CD8-positive, alpha-beta T cell (primary cell): ENCODE measurements at places on chromosomes 12 and 14.

- no peak for DNase-seq
These were observed 231.2 kb downstream of the PDZRN4 start for GRCh38 chr12:41419131-41419893.

- no peak for DNase-seq
These were observed 214.1 kb downstream of the RPAP3 start for GRCh38 chr12:47491516-47492305.

DNA sequence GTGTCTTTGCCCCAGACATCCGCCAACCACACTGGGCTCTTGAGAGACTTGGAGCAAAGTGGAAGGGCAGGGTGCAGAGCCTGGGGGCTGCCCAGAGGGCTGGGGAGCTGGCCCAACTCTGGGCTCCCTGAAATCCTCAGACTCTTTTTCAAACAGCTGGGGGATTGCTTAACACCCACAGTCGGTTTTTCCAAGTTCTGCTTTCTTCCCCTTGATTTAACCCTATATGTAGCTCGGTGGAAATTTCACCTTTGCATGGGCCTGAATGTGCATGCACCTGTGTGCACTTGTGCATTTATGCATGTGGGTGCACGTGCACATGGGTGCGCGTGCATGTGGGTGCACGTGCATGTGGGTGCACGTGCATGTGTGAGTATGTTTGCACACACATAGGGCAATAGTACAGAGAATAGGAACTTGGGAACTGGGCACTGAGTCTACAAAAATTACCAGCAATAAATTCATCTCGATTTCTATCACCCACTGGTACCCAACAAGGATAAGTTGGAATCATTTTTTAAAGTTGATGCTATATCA is 52.3 kb upstream of the RFLNA start:
- no peak for DNase-seq

DNA sequence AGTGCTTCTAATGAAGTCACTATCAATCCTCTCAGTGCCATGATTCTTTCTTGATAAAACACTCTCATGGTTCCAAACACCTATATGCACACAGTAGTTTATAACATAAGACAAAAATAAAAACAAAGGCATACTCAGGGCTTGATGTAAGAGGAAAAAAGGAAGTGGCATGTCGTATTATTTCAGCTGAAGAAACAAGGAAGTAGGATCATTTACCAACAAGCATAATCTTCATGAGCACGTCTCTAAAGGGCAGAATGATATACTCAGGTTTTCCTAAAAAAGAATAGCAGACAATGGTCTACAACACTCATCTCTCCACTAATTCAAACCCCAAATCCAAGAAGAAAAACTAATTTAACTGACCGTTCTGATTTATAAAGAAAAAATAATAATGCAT is 33.9 kb downstream of the NUMB start:
- DNase-seq = no peak

GRCh38 chr12:89932954-89933353 is 224.3 kb upstream of the ATP2B1 start:
- DNase-seq = no peak

GRCh38 chr12:45243963-45244362 is 28.1 kb downstream of the ANO6 start:
- no peak for DNase-seq

GRCh38 chr14:67444395-67444794 is 32.4 kb upstream of the PLEK2 start:
- DNase-seq = no peak

DNA sequence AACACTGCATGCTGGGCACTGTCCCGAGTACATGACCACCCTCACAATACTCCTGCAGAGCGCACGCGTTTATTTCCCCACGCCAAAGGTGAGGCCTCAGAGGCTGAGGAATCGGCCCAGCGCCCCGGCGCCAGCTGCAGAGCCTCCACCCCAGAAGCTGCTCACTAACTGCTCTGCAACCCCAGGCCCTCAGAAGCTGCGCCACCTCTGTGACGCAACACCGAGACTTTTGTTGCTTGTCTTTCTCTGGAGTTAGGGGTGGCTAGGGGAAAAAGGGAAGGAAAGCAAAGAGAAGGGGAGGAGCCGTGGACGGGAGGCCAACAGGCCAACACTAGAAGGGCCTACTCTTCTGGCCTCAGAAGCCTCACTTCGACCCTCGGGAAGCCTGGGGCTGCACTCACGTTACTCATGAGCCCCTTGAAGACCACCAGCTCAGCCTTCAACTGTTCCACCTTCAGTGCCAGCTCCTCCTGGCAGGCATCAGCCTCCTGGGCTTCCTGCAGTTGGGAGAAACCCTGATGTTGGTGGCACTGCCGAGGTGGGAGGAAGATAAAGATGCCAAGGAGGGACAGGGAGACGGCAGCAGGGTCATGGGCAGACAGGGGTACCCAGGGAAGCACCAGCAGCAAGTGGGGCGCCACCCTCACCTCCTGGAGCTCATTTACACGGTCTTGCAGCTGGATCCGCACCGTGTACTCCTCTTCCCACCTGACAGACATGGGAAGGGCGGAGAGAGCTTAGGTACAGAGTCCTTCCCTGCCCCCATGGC is 5.4 kb downstream of the IFFO1 start:
- no peak for DNase-seq

DNA sequence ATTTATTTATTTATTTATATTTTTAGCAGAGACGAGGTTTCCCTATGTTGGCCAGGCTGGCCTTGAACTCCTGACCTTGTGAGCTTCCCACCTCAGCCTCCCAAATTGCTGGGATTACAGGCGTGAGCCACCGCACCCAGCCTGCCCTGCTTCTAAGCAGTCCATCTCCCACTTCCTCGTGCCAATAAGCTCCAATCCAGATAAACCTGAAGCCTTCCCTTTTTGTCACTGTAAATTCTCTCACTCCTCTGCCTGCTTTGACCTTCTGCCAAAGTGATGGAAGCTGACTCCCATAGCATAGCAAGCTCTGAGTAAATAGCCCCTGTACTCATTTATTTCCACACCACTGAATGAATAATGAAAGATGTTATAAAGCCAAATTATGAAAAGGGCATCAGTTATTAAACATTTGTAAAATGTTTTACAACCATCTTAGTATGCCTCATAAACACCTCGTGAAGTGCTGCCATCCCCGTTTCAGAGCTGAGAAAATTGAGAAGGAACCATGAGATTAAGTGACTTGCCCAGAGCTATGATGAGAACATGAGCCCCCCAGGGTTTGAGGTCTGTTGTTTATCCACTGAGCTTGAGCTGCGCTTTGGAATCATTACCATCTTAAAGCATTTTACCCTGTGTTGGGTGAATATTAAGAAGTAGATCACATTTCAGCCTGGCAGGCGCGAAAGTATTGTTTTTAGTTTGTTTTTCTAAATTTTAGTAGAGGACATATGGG is 30.4 kb downstream of the MANSC1 start:
- no peak for DNase-seq

- no peak for DNase-seq
These were observed 436 bp downstream of the ASB2 start for GRCh38 chr14:93975791-93976476.

DNA sequence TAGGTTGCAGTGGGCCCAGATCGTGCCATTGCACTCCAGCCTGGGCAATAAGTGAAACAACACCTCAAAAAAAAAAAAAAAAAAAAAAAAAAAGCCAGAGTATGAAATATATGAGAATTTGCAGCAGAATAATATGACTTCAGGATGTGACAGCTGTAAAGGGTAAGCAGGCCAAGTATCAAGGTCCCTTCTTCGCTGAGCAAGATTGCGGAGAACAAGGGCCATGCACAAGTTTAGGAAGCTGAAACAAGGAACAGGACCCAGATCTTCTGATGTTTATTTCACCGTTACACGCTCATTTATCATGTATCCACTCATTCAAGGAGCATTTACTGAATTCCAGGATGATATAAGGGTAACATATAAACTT is 659 bp upstream of the FOXJ2 start:
- DNase-seq = no peak

DNA sequence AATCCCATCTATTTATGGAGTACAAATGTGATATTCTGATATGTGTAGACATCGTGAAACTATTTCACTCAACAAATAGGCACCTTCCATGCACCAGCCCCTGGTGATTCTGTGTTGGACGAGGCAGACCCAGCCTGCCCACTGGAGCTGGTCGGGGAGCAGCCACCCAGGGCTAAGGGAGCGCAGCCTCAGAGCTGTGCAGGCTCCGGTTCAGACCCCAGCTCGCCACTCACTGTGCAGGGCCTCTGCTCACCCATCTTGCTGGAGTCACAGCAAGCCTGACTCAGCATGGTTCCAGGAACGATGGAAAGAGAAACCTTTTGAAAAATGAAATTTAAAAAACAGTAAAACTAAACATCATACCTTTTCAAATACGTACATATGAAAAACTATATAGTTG is 52.3 kb upstream of the BCL11B start:
- no peak for DNase-seq

GRCh38 chr12:10122689-10123088 is 7.3 kb downstream of the CLEC7A start:
- no peak for DNase-seq

- DNase-seq = no peak
These were observed 6.0 kb downstream of the SDS start for GRCh38 chr12:113397497-113398197.

DNA sequence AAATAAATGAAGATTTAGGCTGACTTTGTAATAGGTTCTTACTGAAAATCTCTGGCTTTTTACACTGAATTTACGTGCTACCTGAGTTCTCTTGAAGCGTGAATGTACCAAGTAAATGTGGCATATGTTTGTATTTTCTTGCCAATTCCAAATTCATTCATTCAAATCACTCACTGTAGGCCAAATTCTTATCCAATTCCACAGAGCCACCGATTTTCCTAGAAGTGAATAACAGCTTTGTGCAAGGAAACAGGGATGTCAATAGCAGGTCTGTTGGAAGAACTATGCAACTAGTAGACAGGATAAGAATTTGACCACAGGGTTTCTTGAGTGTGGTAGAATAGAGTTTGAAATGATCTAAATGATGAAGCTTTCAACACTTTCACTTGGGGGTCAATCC is 86.8 kb downstream of the SOX5 start:
- no peak for DNase-seq

DNA sequence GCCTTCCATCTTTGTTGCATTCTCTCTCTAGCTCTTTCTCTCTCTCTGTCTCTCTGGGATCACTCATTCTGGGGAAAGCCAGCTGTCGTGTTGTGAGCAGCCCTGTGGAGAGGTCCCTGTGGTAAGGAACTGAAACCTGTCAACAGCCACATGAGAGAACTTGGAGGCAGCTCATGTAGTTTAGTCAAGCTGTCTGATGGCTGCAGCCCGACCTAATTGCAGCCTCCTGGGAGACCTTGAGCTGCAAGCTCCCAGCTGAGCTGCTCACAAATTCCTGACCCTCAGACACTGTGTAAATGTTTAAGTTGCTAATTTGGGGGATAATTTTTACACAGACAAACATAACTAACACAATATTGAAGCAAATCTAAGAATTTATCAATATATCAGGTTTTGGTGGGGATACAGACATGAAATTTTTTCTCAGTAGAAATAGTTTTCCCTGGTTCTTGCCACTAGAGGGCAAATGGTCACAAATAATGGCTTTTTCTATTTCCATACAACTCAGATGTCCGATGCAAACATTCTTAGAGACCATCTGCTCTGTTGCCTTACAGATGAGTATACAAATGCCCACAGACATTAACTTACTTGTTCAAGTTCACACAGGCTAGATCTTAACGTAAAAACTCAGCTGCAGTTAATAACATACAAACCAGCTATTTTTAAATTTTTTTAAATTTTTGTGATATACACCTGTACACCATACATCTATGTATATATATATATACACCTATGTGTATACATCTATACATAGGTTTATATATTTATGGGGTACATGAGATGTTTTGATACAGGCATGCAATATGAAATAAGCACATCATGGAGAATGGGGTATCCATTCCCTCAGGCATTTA is 15.5 kb upstream of the KRR1 start:
- no peak for DNase-seq

DNA sequence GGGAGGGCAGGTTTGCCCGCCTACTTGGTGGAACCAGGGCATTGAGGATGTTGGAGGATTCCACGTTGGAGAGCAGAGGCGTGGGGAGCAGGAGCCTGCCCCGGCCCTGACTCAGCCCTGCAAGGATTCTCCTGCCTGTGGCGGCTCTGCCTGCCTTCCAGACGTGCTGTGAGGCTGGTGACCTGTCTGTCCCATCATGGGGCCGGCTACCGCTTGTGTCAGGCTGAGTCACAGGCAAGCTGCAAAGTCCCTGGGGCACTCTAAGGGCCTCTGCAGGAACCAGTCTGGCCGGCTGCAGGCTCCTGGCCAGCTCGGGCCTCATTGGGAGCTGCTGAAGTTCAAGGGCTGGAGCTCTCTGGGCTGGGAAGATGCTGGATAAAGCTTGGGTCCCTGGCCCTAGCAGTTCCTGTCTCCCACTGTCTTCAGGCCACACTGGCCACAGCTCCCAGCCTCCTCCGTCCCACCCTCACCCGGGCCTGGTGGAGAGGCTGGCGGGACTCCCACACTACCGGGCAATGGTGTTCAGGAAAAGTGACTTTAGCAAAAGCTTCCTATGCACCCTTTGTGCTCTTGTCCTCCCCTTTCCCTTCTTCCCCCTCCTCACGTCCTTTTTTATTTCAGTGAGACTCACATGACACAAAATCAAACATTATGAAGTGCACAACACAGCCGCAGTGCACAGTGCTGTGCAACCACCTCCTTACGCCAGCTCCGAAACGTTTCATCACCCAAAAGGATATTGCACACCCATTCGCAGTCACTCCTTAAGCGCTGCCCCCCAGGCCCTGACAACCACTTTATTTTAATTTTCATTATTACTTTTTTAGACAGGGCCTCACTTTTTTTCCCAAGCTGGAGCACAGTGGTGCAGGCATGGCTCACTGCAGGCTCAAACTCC is 22.0 kb upstream of the ULK1 start:
- DNase-seq = no peak

GRCh38 chr12:56158926-56159461 is 835 bp downstream of the MYL6 start:
- DNase-seq = no peak

- DNase-seq = no peak
These were observed 205.2 kb downstream of the PAX9 start for GRCh38 chr14:36866867-36867266.

- no peak for DNase-seq
These were observed 19.3 kb downstream of the PPP2R5E start for GRCh38 chr14:63523735-63524426.

DNA sequence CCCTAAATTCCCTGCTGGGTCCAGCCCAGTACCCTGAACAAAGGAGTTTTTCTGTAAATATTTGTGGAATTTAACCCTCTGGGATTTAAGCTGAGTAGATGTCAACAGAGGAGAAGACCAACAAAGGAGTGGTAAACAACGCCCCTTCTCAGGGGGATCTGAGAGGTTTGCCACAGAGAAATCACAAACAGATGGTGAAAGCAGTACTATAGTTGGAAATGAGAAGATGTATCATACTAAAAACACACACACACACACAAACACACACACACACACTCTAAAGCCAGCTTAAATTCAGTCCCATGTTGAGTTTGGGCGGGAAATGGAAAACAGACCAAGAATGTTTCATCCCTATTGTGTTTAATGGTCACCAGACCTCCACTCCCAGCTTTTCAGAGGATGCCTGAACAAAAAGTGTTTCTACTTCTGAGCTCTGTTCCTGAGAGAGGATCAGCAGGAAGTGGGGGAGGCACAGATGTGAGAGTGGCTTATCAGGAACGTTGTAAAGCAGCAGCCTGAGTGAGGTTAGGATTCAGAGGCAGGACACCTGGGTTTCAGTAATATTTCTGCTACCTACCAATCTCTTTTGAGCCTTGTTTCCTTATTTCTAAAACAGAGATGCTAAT is 3.2 kb downstream of the BIN2 start:
- no peak for DNase-seq
